ENCODE measurements at places on chromosomes 5 and 9.

DNA sequence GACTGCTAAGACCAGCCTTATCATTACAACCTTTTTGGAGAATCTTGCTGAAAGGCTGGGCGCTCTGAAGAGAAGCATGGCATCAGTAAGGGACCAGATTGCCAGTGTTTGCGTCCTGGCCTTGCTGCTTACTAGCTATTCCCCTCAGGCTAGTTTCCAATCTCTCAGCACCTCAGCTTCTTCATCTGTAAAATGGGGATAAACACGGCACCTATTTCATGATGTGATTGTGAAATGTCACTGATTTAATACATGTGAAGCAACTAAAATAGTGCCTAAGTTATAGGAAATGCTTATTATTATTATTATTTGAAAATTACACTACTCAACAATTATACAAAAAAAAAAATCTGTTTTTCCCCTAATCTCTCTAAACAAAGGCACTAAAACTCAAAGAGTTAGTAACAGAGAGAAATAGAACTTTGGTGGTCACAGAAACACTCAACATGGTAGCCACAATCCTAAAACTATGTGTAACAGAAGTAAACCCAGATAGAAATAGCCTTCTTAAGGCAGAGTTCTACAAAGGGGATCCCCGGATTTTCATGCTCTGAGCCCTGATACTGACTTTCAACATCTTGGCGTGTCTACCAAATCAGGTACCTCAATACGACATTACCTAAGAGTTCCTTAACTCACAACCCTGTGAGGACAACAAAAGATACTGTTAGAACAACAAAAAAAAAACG lies 62.0 kb downstream of the ENC1 start:
- no peak for DNase-seq

GRCh38 chr5:10536931-10537579 lies 26.8 kb upstream of the ANKRD33B start:
- no peak for DNase-seq

DNA sequence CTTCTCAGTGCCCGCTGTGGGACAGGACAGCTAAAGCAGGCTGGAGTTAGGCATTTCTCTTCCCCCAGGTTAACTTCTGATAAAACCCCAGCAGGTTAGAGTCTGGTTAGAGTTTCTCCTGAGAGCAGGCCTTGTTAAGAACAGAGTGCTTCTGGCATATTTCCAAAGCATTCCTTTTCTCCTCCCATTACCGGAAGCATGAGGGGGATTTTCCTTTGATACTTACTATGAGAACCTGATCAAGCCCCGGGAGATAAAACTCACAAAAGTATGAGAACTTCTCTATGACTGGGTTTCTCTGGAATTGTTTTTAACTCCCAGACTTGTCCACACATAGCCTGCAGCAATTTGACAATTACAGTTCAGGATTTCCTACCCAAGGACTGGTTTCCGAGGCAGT lies 77.4 kb upstream of the MAST4 start:
- no peak for DNase-seq

DNA sequence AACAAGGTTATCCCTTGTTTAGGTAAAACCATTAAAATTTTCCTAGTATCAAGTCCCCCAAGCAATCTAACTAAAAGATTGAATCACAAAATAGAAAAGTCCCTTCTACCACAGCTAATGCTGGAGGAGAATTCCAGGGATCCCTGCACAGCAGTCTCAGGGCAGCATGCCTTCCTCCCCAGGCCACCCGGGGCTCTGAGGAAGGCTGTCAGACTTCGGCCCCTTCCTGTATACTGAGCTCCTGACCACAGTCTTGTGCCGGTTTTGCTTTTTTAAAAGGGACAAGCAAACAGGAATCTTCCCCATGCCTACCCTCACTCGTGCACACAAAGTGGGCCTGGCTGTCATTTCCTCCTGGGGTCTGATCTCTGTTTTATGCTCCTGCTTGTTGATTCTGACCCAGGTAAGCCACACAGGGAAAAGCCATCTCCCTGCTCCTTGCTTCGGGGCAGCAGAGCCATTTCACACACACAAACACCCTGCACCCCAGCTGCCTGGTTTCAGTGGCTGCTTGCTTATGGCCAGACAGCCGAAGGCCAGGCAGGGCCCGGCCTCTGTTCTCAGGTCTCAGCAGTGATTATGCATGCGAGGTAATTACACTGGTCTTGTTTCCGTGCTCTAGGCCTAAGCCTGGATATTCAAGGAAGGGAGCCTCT lies 211.9 kb downstream of the NXNL2 start:
- no peak for DNase-seq

- DNase-seq: no peak
Observed at GRCh38 chr5:52481851-52482250, 305.9 kb upstream of the ITGA1 start.

All from T47D (cell line).